ENCODE measurements at places on chromosomes 2 and 18.

- no peak for DNase-seq
Observed at GRCh38 chr2:46148369-46148736, 148.9 kb upstream of the EPAS1 start.

DNA sequence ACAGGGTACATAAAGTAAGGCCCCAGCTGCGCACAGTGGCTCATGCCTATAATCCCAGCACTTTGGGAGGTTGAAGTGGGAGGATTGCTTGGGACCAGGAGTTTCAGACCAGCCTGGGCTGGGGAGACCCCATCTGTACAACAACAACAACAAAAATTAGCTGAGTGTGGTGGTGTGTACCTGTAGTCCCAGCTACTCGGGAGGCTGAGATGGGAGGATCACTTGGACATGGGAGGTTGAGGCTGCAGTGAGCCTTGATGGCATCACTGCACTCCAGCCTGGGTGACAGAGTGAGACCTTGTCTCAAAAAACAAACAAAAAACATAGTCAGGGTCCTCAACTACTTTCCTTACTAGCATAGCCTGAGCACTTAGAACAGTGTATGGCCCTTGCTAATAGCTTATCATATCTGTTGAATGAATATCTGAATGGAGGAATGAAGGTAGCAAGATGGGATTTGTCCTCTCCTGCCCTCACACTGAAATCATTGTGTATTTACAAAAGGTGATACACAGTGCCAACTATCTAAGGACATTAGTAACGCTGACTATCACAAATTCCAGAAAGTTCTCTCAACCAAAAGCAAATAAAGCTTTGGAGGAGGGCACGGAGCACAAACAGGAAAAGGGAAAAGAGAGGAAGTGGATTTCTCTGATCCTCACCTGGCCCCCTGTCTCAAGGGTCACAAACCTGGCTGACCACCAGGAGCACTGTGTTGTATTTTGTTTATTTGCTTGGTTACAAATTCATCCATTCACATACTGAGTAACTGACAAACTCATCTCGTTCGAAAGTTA, 38.1 kb downstream of the L3MBTL4 start:
- DNase-seq: no peak

- DNase-seq: no peak
Observed at GRCh38 chr18:58831606-58832005, 33.1 kb upstream of the ZNF532 start.

- no peak for DNase-seq
Observed at GRCh38 chr18:63191413-63191812, 128.2 kb downstream of the BCL2 start.

DNA sequence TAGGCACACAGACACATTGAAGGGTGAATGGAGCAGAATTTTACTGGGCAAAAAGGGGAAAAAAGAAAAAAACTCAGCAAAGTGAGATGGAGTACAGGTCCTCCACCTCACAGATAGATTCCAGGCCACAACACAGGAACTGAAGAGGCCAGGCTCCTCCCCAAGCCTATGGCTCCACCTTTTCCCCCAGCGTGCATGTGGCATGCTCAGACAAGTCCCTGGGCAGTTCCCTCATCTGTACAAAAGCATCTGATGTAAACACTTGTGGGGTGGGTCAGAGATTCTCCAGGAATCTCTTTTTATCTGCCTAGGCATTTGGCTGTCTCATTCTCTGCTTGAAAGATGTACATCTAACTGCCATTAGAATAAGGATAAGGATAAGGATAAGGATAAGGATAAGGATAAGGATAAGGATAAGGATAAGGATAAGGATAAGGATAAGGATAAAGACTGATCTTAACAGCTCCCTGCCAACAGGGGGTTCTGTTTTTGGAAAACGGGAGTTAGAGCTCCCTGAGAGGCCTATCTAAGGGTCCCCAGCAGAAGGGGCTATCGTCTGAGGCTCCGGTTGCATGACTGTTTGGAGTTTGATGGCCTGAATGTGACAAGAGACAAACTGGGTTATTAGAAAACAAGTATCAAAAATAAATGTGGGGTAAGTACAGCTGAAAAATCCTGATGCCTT, 17.2 kb upstream of the ASXL3 start:
- no peak for DNase-seq

DNA sequence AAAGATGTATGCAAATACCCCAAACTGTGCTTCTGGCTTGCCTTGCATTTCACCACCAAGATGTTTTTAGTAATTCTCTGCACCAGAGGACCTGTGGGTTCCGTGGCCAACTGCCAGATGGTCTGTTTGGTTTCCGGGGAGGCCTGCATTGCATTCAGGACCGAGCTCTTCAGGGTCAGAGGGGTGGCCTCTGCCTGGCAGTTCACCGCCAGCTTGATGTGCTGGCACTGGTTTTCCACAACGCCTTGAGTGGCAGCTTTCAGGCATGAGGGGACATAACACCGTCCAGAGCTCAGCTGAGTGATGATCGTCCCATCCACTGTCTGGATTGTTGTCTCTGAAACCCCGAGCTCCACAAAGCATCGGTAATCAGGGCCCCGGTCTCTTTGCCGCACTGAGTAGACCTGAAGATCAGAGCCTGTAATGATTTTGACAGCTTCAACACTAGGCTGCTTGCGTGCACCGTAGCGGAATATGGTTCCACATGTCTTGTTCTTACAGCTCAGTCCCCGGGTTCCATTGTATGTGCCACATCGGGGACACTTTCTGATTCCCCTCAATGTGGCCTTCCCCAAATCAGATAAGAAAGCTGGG, 9.4 kb downstream of the C2orf42 start:
- no peak for DNase-seq

- DNase-seq: no peak
Observed at GRCh38 chr2:199509403-199509802, 51.7 kb upstream of the SATB2 start.

- no peak for DNase-seq
Observed at GRCh38 chr2:48445091-48445725, 84.7 kb upstream of the STON1 start.

DNA sequence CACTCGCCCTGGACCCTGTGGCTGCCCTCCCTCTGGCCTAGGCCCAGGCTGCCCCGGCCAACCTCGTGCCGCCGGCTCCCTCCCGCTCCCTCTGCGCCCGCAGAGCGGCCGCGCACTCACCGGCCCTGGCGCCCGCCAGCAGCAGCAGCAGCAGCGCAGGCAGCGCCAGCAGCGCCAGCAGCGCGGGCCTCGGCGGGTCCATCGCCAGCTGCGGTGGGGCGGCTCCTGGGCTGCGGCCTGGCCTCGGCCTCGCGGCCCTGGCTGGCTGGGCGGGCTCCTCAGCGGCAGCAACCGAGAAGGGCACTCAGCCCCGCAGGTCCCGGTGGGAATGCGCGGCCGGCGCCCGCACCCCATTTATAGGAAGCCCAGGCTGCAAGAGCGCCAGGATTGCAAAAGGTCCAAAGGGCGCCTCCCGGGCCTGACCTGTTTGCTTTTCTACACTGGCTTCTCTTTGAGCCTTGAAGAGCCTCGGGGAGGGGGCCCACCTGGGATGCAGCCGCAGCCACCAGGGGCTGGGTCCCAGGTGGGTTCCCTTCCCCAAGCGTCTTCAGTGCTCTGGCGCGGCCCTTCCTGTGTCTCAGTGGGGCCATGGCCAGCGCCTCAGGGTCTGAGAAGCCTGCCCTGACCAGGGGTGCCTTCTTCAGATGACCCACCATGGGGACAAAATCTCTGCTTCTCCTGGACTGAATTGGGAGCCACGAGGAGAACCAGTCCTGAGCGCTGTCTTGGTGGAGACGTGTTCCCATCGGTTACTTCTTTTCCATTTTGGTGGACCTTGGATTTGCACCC, at the start of gene APOB:
APOB (minus strand) TSS at position 330 of the 789 bp plus-strand sequence; CDS start at position 202, 128 bp downstream.
- no peak for DNase-seq

GRCh38 chr18:48800466-48800865, 150.3 kb downstream of the SMAD7 start:
- DNase-seq: no peak

DNA sequence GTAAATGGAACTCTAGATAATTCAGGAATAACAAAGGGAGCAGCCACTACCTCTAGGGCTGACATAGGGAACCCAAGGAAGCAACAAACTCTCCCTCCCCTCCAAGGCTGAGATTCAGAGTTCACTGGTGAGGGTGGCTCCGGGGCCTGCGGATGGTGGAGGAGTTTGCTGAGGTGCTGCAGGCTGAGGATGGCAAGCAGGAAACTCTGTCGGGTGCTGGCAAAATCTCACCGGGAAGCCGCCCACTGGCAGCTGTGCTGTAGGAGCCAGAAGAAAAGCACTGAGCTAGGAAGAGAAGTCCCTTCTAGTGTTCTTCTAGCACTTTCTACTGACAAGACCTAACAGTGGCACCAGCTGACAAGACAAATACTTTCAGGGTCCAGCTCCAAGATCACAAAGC, 12.5 kb upstream of the HAAO start:
- DNase-seq: no peak

DNA sequence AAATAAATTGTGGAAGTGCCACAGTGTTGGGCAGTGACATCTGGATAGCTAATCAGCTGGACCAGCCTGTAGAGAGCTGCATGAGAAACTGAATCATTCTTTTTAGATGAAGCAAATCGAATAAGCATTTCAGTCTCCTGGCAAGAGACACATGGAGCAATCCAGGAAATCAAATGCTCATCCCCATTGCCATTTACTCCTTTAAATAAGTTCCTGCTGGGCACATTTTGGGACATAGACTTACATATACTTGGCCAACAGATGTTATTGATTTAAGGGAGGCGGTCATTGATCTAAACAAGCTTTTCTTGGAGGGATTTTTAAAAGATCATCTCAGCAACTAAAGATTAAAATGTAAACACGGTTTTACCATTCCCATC, 307.1 kb downstream of the STK39 start:
- no peak for DNase-seq

GRCh38 chr2:206693399-206694137, 24.6 kb downstream of the DYTN start:
- DNase-seq: no peak

DNA sequence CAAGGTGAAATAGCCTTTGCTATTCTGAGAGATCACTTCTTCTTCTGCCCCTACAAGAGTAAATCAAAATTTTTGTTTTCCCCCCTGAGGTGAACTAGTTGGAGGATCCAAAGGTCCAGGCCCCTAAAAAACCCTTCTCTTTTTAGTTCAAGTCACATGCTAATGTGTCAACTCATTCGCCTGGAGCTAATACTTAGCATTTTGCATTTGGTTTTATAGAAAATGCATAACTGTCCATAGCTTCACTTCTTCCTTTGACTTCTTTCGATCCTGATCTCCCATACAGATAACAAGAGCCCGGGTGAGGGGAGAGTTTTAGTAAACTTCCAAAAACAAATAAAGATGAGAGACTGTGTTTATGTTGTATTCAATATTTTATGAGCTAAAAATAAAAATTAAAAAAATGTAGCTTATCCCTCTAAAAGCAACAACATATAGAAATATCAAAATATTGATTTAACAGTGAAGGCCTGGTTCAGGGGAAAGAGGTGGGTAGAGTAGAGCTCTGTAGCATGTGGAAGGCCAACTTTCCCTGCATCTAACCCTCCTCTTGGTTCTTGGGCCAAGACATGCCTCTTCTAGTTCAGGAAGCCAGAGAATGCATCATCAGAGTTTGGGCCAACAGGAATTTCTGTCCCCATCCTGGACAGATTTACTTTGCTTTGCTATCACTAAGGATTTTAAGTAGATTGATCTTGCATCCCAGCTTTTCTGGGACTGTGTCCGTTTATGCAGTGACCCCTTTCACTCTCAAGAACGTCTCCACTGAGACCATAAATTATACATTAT, 333.8 kb downstream of the ALK start:
- no peak for DNase-seq

DNA sequence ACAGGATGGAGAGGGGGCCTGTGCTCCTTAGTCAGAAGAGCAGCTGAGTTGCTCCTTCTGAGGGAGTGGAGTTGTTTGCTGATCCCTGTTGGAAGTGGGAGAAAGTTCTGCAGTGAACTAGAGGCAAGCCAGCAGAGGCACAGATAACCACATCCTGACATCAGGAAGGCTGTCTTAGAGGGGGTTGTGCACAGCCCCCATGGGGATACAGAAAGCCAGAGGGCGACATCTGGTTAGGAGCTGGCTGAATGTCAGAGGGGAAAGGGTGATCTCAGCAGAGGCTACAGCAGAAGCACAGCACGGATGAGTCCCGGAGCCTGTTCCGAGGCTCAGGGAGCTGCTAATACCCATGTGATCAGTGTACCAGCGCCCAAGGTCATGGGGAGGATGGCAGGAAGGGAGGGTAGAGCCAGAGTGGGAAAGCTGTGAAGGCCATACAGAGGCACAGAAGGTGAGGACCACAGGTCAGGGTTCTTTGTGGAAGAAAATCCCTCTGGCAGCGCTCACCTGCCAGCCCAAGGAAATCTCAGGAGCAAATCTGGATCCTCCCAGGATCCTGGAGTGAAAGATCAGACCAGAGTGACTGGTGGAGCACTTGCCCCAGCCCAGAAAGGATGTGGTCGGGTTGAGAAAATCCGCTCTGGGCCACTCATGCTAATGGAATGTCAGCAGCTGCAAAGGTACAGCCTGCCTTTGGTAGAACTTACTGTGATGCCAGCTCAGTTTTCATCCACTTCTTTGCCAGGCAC, 111.8 kb downstream of the STPG4 start:
- no peak for DNase-seq

DNA sequence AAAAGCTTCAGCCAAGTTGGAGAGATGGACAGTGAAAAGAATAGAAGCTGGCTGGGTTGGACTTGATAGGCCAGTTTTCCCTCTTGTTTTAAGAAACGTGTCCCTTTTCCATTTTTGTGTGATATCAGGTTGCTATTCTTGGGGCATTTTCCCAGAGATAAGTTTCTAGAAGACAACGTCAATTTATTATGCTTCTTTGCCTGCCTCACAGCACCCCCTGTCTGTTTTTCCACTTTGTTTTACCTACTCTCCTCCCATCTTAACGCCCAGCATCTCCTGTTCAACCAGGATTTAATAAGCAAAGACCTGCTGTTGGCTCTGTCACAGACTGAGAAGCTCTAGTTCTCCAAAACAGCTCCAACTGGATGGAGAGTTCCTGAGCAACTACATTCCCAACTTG, 317.8 kb upstream of the ZNF521 start:
- DNase-seq: no peak

GRCh38 chr2:221100467-221101089, 471.5 kb downstream of the EPHA4 start:
- no peak for DNase-seq

GRCh38 chr2:74025971-74026612, 41.4 kb downstream of the TET3 start:
- no peak for DNase-seq

DNA sequence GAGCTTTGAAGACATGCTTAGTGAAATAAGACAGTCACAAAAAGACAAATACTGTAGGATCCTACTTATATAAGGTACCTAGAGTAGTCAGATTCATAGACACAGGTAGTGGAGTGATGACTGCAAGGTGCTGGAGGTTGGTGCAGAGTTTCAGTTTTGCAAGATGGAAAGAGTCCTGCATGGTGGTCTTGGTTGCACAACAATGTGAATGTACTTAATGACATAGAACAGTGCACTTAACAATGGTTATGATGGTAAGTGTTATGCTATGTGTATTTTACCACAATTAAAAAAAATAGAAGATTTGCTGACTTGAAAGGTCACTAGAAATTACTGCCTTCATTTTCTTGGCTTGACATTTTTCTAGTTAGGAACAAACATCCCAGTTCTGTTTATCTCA, 9.5 kb downstream of the CERS6 start:
- DNase-seq: no peak

GRCh38 chr18:5546660-5547059, 2.9 kb upstream of the EPB41L3 start:
- no peak for DNase-seq

GRCh38 chr2:11945139-11946126, 199.0 kb downstream of the LPIN1 start:
- DNase-seq: no peak

GRCh38 chr2:174856447-174856846, 92.2 kb upstream of the CHRNA1 start:
- no peak for DNase-seq

All from stimulated activated CD8-positive, alpha-beta memory T cell treated with anti-CD3 and anti-CD28 coated beads, Interleukin-7, amount 100 ng/mL, for 1 hour (primary cell).